Neural progenitor cell (in vitro differentiated cells): ENCODE measurements at places on chromosomes 6 and 20.

- DNase-seq, result no peak
Measured at GRCh38 chr6:1536526-1537429, 72.9 kb upstream of the FOXC1 start.

GRCh38 chr6:160203953-160204352 is 54.7 kb downstream of the SLC22A2 start:
- no peak for DNase-seq

- no peak for DNase-seq
Measured at GRCh38 chr6:109050012-109050411, 44.6 kb downstream of the SESN1 start.

GRCh38 chr20:20226554-20226953 is 141.3 kb upstream of the INSM1 start:
- DNase-seq, result no peak
